ENCODE measurements at places on chromosomes 1 and 21. TPM values are rescaled to one million over a fixed set of nuclear protein-coding genes. Genes with fewer than 3 reads are reported as not detected.

GRCh38 chr1:59316497-59317128, 19.7 kb downstream of the FGGY start:
- no peak for DNase-seq

GRCh38 chr1:201565024-201565730, 26.2 kb downstream of the NAV1 start:
- no peak for DNase-seq

DNA sequence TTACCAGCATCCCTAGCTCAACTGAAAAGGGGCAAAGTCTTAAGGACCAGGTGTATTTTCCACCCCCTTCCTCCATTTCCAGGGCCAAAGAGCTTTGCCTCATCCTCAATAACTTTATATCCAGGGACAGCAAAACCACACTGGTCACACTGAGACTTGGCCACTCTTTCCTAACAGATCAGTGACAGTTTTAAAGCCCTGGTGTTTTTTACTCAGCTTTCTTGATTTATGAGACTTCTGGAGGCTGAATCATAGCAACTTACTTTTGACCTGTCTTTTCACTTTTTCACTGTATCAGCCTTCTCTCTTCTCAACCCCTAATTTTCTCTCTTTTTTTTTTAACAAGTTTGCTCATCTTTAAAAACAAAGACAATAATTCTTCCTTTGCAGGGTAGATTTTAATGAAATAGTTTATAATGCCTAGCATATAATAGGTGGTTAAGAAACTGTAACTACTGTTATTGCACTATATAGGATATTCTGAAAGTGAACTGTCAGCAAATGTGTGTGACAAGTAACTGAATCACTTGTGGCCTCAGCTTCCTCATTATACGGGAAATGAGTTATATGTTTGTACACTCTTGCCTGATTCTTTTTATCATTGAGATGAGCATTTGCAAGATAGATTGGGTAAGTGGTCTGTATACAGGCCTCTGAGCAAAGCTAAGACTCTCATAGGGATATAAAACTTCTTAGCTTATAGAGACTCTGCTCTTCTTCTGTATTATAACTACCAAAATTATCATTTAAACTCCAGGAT, 19.7 kb upstream of the DYNLT5 start:
- no peak for DNase-seq

GRCh38 chr1:6475381-6476133, 9.6 kb upstream of the TNFRSF25 start:
- DNase-seq = no peak

- no peak for DNase-seq
Observed at GRCh38 chr1:62180639-62181038, 14.0 kb upstream of the L1TD1 start.

GRCh38 chr1:48105165-48105564, 108.0 kb upstream of the TRABD2B start:
- DNase-seq = no peak

DNA sequence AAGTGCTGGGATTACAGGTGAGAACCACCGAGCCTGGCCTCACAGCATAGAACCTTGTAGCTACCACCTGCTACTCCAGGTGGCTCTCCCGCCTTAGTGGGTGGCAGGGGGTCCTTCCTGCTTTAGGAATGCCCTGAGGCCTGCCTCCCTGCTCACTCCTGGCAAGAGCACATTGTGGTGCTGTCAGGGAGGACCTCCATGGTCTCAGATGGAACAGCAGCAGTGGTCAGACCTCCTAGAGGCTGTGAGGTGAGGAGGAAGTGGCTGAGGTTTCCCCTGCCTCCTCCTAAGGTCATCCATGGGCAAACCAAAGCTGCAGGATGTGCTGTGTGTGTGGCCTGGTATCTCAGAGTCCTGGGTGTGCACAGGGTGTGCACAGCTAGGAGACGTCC, 6.7 kb downstream of the SOX13 start:
- DNase-seq = no peak

GRCh38 chr1:212186427-212187207, 98.6 kb upstream of the PPP2R5A start:
- no peak for DNase-seq

- peak; percentile 66 for DNase-seq
Observed at GRCh38 chr1:47424336-47424982, 8.4 kb downstream of the FOXE3 start.

- DNase-seq = no peak
Observed at GRCh38 chr1:55212349-55213150, 2.6 kb downstream of the USP24 start.

DNA sequence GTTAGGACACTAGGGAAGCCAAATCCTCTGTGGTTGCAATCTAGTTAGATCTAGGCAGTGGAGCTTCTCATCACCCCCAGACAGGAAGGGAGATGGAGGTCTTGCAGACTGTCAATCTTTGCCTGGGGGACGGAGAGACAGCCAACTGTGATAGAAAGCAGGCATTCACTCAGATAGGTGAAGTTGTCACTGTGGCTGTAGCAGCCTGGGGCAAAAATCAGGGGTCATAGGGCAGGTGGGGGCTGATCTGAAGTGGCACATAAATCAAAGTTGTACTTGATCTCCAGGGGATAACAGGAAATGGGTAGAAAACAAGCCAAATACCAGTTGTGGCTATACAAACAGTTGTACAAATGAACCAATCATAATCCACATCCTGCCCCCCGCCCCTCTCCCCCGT, 620.9 kb upstream of the USP24 start:
- DNase-seq = no peak

DNA sequence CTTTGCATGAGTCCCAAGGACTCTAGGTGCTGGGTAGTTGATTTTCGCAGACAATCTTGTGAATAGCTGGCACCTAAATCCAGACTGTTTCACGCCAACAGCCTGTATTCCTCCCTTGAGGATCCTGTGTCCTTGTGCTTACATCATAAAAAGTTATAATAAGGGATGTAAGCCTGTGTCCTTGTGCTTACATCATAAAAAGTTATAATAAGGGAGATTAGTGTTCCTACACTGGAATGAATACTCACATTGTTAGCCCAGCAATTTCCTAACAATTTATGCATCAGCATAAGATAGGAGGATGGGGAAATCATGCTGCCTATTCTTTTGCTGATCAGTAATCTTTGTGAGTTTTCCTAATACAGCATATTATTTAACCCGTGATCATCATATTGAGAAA, 4.0 kb upstream of the HSD3B2 start:
- DNase-seq = no peak

- no peak for DNase-seq
Observed at GRCh38 chr1:225418598-225418997, 9.2 kb downstream of the LBR start.

- no peak for DNase-seq
Observed at GRCh38 chr1:229642376-229642775, 16.3 kb downstream of the URB2 start.

DNA sequence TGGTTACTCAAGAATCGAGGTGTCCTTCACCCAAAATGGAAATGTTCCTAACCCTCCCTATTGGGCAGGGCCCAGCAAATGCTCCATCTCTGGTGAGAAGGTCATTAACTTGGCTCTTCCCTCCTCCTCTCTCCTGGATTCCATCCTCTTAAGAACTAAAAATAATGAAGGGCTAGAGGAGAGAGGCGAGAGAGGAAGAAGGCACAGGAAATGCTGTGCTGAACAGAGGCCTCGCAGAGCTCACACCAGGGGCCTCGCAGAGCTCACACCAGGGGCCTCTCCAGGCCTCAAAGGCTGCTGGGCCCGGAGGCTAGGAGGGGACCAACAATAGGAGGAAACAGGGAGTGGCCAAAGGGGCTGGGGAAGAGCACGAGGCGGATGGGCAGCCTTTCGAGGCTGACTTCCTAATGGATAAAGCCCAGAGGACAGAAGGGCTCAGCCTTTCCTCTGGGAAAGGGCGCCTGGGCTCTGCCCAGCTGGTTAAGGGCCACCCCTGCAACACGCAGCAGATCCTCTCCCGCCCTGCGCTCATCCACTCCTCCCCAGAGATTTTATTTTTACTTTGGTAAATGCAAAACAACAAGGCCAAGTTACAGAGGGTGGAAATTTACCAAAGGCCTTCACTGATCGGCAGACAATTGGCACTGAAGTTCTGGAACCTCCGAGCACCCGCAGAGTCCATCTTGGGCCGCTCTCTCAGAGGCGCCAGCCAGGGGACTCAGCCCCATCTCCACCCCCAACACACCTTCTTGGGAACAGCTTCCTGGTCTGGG, 78.5 kb downstream of the ITPKB start:
- no peak for DNase-seq

- no peak for DNase-seq
Observed at GRCh38 chr1:1779320-1779675, 1.0 kb upstream of the NADK start.

DNA sequence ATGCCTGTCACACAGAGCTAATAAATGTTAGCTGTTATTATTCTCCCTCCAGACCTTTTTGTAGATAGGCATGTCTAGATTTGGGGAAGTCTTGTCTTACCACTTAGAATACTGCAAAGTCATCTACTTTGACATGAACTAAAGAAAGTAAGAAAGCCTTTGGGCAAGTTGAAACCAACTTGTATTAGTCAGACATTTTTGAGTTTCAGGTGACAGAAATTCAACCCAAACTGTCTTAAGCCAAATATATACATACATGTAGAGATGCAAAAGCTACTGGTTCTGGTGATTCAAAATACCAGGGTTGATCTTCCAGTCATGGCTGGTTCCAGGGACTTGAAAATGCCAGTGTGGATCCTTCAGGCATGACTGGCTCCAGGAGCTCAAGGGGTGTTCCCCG, 276.8 kb upstream of the TMEM51 start:
- no peak for DNase-seq

- no peak for DNase-seq
Observed at GRCh38 chr1:147111381-147112130, 60.7 kb downstream of the PRKAB2 start.

- no peak for DNase-seq
Observed at GRCh38 chr1:216890871-216891270, 167.6 kb upstream of the ESRRG start.

GRCh38 chr1:236081546-236082227, 16.8 kb upstream of the NID1 start:
- DNase-seq = no peak

DNA sequence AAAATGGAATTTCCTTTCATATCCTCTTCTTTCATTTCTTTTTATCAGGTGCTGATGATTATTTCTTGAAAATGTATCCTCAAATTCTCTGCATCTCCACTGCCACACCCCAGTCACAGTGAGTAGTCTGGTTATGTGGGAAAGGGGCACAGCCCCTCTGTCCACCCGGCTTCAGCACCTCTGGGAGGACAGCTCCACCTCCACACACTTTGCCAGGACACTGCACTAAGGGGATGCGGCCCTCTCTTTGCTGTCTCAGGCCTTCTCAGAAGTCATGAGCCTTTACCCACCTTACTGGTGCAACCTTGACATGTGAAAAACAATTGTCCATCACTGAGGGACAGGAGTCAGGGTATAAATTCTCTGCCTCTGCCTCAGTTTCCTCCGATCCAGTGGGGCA, 433.1 kb downstream of the PCP4 start:
- DNase-seq = no peak

GRCh38 chr1:210367566-210367965, 38.9 kb downstream of the HHAT start:
- DNase-seq = no peak

The TMEM200B gene
- total RNA-seq = 0.08 TPM

The NME7 gene
- 40.6 TPM for total RNA-seq

The SLC25A33 gene
- total RNA-seq = 13.4 TPM

The FCRL4 gene
- not detected for total RNA-seq

The PTGER3 gene
- total RNA-seq = 2.4 TPM

The CA6 gene
- total RNA-seq = not detected

The CBR3 gene
- total RNA-seq = 33.6 TPM

The PRR9 gene
- total RNA-seq = not detected

The WNT4 gene
- not detected for total RNA-seq

The FHAD1 gene
- total RNA-seq = 0.17 TPM

The MFSD2A gene
- total RNA-seq = 9.5 TPM

The NUDT17 gene
- 10.1 TPM for total RNA-seq

The SGIP1 gene
- 1.1 TPM for total RNA-seq

The PTPRC gene
- 0.14 TPM for total RNA-seq

The RUNX1 gene
- total RNA-seq = 4.9 TPM

The UMODL1 gene
- total RNA-seq = not detected

Measured in H4 (cell line).